Heart left ventricle (tissue), 16 donors: ENCODE measurements at places on chromosomes 3 and 15. TPM values are rescaled to one million over a fixed set of nuclear protein-coding genes. Genes with fewer than 3 reads are reported as not detected.

DNA sequence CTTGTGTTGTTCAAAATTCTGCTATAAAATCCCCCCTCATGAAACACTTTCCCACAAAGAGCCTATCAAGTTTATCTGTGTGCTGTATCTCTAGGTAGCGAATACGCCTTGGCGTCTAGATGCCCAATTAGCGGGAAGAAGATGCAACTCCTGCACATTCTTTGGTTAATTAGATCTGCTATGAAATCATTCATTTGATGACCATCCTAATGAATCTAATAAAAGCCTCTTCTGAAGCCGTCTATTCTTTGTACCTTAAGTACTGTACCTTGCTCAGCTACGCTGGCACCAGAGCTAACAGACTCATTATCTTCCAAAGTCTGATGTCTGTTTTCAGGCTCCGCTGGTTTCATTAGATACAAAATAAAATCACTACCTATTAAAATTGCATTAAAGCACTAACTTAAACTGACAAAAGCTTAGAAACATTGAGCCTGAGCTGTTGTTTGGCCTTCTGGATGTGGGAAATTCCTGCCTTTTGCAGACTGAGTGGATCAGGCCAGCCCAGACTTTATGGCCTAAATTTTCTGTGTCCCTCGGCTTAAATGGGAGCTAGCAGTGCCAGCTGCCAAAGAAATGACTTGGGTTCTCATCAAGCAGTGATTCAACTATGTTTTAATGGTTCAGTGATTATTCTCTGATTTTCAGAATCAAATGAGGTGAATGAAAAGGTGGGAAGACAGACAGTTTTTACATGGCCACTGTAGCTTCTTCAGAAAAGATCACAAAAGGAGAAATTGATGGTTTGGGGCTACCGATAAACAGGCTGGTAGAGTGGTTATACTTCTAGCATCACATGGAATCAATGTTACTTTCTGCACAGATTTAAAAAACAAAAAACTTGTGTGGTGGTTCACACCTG is 28.4 kb upstream of the CHST2 start:
- no peak overlapping the region for H3K27ac ChIP-seq
- H3K27me3 ChIP-seq, result no peaks in the 10 kb centered on the region
- H3K4me3 ChIP-seq, result no peak overlapping the region
- H3K4me1 ChIP-seq, result no peaks in the 10 kb centered on the region
- H3K36me3 ChIP-seq, result no peaks in the 10 kb centered on the region

DNA sequence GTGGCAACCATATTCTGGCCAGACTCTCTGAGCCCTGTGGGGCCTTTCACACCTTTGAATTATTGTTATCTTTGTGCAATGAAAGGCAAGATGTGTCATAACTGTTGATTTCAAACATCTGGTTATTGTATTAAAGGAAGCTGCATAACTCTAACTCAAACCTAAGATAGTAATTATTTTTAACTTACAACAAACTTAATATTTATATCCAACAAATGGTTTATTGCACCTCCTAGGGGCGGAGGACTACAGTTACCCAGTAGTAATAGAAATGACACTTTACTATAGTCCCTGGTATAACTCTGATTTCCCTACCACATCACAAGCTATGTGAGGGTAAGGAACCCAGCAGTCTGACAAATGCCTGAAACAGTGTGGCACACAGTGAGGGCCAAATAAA is 363.9 kb upstream of the SUCLG2 start:
- H3K27ac ChIP-seq, result no peak overlapping the region

- no peak for DNase-seq
- H3K4me3 ChIP-seq, result no peak overlapping the region
- no peaks in the 10 kb centered on the region for H3K36me3 ChIP-seq
- no peak overlapping the region for H3K27ac ChIP-seq
Observed at GRCh38 chr15:78390242-78390641, 47.8 kb upstream of the IREB2 start.

- H3K36me3 ChIP-seq, result no peaks in the 10 kb centered on the region
- no peaks in the 10 kb centered on the region for H3K27me3 ChIP-seq
- H3K4me1 ChIP-seq, result peaks cover 4% of the 10 kb centered on the region
Observed at GRCh38 chr3:178350763-178351162, 185.5 kb upstream of the KCNMB2 start.

GRCh38 chr3:126360046-126360713 is 3.0 kb upstream of the KLF15 start:
- no peak overlapping the region for H3K27ac ChIP-seq
- H3K4me3 ChIP-seq, result no peak overlapping the region
- DNase-seq, result no peak
- H3K4me1 ChIP-seq, result peaks cover 6% of the 10 kb centered on the region
- H3K27me3 ChIP-seq, result no peaks in the 10 kb centered on the region

RETNLB gene
- total RNA-seq, result not detected

GOLGA8G gene
- total RNA-seq, result not detected

PLA2G4D gene
- total RNA-seq, result not detected

SYNPR gene
- not detected for total RNA-seq

IMPG2 gene
- 0.20 TPM for total RNA-seq
